ENCODE measurements at places on chromosomes 2 and 18.

- DNase-seq = no peak
Measured at GRCh38 chr2:241008711-241009121, 10.3 kb downstream of the SNED1 start.

DNA sequence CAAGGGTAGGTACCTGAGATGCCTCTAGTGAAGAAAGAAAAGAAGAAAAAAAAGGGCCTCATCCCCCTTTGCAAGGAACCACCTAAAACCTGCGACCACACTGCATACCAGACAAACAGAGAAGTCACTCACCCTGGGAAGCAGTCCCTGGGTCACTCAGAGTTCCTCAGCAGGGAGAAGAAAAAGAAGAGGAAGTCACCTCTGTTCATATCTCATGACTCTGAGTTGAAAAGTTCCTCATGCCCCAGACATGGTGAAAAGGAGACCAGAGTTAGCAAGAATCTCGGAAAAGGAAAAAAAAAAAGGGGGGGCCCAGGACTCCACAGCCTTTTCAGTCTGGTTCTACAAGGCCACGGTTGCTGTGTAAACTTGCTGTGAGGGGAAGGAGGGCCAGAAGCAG is 478.4 kb upstream of the NRXN1 start:
- peak; percentile 7 for DNase-seq

DNA sequence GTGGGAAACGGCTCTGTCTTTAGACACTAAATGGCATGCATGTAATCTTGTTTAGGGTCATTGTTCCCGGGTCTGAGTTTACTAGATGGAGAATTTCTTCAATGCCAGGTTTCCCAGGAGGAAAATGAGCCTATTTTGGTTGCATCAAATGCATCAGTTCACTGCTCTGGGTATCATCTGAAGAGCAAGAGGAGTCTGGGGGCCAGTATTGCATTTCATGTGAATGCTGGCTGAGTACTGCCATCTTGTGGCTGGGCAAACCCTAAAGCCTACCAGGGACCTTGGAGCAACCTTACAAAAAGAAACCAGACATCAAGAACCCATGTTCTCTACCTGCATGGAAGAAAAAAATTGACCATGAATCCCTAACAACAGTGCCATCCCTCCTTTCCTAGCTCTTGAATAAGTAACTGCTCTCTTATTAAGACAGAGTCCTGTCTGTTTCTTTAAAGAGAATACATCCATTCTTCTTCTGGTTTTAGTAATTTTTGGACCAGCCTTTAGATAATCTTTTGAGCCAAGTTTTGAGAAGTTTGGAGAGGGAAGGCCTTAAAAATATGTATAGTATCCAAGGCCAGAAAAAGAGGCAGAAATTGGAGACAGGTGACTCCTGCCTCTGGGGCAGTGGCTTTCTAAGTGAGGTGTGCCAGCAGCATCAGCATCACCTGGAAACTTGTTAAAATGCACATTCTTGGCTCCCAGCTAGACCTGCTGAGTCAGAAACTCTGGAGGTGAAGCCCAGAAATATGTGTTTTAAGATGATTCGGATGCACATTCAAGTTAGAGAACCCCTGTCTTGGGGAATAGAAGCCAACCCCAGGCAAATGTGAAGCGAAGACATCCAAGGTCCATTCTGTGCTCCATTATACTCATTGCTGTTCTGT is 261.0 kb upstream of the CXCR4 start:
- DNase-seq = peak; percentile 60

GRCh38 chr18:78670778-78671391 is 308.7 kb upstream of the SALL3 start:
- no peak for DNase-seq

- DNase-seq = no peak
Measured at GRCh38 chr2:54859416-54859815, 136.0 kb downstream of the EML6 start.

DNA sequence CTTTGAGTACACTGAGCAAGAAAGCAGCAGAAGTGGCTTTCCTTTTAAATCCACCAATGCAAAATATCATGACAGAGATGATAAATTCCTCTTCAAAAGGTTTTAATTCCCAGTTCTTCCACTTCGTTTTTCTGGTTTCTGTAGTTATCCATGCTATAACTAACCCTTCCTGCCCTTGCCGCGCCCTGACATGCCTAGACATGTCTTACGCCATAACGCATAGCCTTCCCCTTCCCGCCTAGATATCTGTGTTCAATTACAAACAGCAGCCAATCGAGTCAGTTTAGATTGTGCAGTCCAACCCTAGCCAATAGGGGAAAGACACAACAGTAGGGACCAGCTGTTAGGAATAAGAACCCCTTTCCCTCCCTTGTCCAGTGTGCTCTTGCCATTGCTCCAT is 16.1 kb downstream of the PRPF40A start:
- DNase-seq = no peak

GRCh38 chr2:47058003-47058931 is 96.8 kb downstream of the STPG4 start:
- DNase-seq = no peak

GRCh38 chr2:118350621-118351020 is 262.4 kb downstream of the INSIG2 start:
- no peak for DNase-seq

DNA sequence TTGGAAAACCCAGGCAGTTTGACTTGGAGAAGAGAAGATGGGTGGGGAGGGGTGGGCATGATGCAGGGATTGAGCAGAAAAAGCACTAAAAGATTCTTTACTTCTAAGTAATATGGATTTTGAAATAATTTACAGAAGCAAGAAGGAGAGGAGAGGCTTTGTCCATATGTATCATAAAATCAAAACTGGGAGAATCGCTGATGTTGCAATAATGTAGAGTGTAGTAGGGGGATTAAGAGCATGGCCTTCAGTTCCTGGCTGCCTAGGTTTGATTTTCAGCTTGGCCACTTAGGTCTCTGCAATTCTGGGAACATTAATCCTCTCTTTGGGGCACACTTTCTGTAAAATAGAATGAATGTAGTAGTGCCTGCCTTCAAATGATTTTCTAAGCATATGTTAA is 1760.4 kb upstream of the CELF4 start:
- DNase-seq = no peak
